ENCODE measurements at places on chromosomes 1 and 21. TPM values are rescaled to one million over a fixed set of nuclear protein-coding genes. Genes with fewer than 3 reads are reported as not detected.

Gene HHAT
- total RNA-seq = 2.0 TPM

Gene UMODL1
- not detected for total RNA-seq

Gene ETV3L
- total RNA-seq = not detected

Gene TMEM81
- total RNA-seq = 2.4 TPM

Gene FNDC5
- 0.54 TPM for total RNA-seq

Gene MROH9
- total RNA-seq = not detected
